Cardiac septum (tissue), 1 donor: ENCODE measurements at places on chromosomes 13 and 19.

DNA sequence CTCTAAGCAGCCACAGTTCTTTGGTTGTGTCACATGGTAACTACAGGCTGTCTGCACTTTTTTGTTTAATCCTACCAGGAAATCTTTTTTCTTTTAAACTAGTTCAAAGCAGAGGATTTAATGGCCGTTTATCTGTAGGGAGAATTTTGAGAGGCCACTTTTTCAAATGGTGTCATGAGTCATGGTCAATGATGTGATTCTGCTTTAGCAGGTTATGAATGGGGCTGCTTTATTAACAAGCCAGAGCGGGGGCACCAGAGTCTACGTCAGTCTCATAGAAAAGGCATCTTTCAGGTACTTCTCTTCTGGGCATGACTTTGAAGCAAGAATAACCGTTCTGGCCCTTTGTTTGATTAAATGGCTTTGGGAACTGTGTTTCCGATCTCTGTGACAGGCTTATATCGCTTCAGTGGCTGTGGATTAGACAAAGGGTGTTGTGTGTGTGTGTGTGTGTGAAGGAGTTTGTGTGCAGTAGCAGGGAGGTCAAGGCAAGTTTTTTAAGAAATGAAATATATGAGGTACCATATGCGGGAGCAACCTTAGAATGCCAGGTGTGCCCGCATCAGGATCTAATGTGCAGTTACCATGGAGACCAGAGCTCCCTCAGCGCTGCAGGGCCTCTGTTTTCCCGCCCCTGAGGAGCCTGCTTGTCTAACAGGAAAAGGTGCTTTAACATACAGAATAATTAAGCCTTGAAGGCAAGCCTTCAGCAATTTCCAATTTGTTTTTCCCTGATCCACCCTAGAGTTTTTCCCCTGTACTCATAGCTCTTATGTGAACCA lies 120.5 kb downstream of the KATNAL1 start:
- no peak for DNase-seq

- no peak for DNase-seq
Measured at GRCh38 chr19:13187419-13187818, 37.2 kb downstream of the IER2 start.

DNA sequence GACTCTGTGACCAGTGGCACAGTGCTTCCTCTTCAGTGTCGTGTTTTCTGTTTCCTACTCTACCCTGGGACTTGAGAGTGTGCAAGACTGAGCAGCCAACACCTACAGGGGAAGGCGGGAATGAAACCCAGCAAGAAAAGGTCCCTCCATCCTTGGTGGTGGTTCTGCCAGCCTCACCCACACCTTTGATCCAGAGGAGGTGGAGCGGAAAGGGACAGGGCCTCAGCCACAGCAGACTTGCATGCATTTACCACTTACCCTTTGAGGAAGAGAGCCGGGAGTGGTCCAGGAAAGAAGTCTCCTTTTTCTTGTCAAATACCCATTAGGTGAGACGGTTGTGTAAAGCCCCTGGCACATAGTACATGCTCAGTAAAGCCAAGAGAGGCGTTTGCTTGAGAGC lies 164.8 kb upstream of the ZNF536 start:
- DNase-seq = peak; percentile 38

GRCh38 chr13:31797154-31797775 lies 57.9 kb downstream of the RXFP2 start:
- no peak for DNase-seq

DNA sequence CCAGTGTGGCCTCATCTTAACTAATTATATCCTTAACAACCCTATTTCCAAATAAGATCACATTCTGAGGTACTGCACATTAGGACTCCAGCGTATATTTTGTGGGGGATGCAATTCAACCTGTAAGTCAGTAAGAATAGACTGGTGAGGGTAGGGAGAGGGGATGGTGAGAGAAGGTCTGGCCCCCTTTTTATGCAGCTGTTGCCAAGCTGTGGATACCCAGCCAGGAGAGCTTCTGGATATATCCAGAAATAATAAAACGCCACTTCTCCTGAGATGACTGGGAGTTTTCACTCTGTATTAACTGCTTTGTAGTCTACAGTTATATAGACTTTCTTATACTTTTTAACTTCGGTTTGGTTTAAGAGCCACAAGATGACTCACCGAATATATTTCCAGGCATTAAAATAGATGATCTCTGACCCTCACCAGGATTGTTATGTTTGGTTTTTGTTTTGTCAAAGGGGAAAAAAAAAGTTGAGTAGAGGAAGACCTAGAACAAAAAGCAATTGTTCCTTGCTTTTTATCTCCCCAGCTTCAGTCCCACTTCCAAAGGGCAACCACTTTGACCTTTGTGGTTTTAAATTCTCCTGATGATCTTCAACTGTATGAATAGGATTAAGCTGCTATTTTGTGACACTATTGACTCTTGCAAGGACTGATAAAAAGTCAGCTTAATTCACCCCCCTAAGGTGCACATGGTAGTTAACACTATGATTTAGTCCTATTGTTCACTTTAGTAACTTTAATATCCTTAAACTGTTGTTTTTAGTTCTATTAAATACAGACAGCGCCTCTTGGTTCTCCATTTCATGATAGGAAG lies 3.1 kb upstream of the NEK3 start:
- DNase-seq = no peak

- no peak for DNase-seq
Measured at GRCh38 chr19:3949997-3950859, 17.4 kb downstream of the NMRK2 start.

DNA sequence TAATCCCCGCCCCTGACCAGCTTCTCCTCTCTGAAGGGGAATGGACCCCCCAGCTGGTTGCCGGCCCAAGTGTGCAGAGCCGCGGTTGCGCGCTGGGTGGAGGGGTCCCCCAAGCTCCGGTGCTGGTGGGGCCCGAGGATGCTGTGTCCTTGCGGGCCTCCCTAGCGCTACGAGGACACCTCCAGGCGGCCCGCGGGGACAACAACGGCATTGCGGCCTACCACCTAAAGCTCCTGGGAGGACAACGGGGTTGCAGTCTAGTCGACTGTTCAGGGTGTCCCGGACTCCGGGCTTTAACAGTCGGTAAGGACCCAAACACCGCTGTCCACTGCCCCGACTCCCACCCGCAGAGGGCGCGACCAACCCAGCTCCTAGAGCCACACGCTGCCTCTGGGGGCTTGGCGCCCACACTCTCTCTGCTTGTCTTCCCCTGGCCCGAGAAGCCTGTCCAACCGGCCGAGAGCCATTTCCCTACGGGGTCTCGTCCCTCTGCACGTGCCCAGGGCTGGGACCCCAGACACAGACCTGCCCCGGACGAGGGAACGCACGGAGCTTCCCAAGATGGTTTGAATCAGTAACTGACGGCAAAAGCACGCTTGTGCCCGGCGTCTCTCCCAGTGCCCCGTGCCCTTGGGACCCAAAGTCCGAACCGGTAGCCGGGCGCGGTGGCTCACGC lies 927 bp upstream of the SDHAF1 start:
- no peak for DNase-seq

- no peak for DNase-seq
Measured at GRCh38 chr13:26372747-26373146, 118.8 kb downstream of the CDK8 start.

DNA sequence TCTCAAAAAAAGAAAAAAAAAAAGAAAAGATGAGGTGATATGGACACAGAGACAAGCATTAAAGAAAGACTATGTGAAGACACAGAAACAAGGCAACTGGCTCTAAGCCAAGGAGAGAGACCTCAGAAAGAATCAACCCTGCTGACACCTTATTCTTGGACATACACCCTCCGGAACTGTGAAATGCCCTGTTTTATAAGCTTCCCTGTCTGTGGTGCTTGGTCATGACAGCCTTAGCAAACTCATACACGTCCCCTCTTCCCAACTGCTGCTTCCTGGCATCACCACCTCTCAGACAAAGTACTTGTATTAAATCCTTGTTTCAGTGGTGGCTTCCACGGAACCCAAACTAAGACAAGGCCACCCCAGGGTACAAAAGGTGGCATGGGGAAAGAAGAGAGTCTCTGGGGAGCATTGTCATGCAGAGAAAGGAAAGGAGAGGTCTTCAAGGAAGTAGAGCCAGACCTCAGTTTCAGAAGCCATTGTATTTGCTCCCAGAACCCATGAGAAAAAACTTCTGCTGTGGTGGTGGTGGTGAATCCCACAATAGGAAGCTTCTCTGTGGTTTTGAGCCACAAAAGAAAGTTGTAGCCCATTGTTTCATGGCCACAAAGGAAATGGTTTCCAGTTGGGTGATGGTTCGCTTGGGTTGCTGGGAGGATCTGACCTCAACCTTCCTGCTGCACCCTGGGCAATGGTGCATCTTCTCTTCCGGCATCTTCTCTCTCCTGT lies 16.3 kb upstream of the TSPAN16 start:
- no peak for DNase-seq

- DNase-seq = peak; percentile 92
Measured at GRCh38 chr19:18932216-18932841, 8.7 kb downstream of the HOMER3 start.

DNA sequence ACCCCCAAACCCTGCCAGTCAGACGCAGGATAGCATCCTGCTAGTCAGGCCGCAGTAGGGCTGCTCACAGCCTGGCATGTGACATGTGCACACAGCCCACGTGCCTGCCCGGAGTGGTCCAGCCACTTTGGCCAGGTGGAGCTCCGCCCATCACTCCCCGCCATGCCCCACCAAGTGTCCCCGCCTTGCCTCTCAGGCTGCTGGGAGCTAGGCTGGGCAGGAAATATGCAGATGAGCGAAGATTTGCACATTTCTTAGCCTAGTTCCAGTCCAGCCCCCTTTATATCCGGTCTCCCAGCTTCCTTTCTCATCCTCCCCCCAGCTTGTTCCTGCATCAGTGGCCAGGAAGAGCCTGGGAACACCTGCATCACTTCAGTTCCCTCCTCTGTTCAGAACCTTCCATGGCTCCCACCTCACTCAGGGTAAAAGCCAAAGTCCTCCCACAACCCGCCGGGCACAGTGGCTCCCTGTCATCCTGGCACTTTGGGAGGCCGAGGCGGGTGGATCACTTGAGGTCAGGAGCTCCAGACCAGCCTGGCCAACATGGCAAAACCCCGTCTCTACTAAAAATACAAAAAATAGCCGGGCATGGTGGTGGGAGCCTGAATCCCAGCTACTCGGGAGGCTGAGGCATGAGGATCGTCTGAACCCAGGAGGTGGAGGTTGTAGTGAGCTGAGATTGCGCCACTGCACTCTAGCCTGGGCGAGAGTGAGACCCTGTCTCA lies 2.3 kb upstream of the DOCK6 start:
- peak; percentile 85 for DNase-seq

DNA sequence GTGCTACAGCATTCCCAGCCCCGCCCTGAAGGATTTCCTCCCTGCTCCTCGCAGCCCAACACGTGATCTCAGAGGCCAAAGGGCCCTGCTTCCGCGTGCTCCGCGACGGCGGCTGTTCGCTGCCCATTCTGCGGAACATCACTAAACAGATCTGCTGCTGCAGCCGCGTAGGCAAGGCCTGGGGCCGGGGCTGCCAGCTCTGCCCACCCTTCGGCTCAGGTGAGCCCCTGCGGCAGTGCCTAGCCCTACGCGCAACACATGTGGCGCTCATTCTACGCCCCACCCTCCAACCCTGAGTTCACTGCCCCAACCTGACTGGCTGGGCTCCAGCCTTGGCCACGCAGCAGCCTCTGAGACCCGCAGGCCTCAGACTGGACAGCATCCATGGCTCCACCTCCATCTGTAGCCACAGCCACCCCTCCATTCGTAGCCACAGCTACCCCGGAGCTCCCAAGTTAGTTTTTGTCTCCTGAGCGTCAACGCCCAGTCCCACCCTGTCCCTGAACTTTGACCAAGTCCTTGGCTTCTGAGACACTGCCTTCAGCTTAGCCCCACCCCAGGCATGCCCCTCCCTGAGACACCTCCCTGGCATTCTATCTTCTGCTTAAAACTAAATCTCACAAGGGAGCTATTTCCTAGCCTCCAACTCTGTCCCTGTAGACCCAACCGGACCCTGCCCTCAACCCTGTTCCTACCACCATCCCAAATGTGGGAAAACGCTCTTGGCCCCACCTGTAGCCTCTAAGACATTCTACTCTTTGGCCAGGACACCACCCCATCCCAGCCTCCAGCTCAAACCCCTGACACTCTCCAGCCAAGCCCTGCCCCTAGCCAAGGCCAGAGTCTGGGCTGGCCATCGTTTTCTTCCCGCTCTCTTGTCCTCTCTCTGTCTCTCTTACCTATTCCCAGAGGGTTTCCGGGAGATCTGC lies 6.4 kb downstream of the LTBP4 start:
- no peak for DNase-seq

- DNase-seq = peak; percentile 43
Measured at GRCh38 chr13:114151031-114151430, 18.6 kb upstream of the RASA3 start.

DNA sequence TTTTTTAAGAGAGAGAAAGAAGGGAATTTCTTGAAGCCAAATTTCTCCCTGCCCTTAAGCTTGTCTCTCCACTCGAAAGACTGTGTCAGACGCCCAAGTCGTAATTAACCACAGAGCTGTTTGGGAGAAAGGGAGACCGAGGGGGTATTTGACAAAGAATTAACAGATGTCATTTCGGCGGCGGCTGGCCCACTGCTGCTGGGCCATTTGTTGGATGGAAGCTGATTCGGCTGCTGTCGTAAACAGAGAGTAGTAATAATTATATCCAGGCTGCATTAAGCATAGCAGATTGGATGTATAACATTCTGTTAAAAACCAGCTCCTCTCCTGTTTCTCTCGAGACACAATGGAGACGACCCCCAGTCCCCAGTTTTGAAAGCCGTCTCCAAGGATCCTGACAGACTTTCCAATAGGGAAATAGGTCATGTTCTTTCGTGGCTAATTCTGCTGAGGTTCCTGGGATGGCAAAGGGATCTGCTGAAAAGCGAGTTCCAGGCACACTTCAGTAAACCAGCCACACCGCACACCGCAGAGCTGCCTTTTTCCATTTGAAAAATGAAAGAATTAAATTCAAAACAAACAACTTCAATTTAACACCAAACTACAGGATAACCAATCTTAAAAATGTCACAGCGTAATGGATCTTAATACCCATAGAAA lies 71.5 kb downstream of the KCTD15 start:
- DNase-seq = no peak

GRCh38 chr19:49793561-49793840 lies 19.6 kb downstream of the FUZ start:
- DNase-seq = no peak

DNA sequence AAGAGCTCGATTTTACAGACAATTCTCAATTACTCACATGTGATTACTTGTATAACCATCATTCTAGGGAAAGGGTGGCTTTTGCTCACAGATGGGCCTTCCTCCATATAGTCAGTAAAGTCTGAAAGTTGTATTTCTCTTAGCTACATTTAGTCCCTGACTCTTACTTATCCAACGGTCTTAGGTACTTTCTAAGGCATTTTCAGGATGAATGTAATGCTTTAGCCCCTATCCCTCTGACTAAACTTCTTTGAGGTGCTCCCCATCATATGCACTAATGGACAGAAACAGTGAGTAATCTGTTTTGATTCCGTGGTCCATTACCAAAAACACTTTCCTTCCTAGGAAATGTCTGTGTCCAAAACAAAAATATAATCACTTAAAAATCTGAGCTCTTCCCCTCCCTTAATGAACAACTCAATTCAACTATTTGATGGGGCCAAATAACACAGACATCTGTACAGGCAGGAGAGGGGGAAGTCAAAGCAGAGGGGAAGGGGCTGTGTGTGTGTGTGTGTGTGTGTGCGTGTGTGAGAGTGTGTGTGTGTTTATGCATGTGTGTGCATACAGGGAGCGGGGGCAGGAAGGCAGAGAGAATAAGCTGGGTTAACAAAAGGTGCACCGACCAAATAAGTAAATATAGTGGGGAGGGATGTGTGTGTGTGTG lies 84.9 kb downstream of the USP12 start:
- no peak for DNase-seq

- no peak for DNase-seq
Measured at GRCh38 chr13:113938716-113939115, 35.2 kb downstream of the C13orf46 start.

GRCh38 chr19:45170146-45171106 lies 7.6 kb downstream of the TRAPPC6A start:
- no peak for DNase-seq

GRCh38 chr19:8261347-8261746 lies 46.8 kb downstream of the CD320 start:
- no peak for DNase-seq
